NCI-H2171 (cell line): ENCODE measurements at places on chromosomes 7 and 10.

DNA sequence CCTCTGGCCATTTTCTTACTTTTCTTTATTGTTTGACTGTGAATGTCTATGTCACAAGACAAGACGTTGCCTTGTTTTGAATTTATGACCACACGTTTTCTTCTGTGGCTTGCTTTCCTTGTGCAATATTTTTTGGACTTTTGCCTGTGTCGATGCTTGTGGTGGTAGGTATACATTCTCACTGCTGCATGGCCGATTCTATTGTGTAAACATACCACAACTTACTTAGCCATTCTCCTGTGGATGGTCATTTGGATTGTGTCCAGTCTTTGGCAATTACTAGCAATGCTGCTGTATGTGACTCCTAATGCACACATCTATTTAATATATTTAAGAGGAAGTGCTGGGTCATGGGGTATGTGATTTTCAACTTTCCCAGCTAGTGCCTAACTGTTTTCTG lies 18.0 kb upstream of the DLG5 start:
- DNase-seq = no peak

- DNase-seq = no peak
These were observed 565.2 kb downstream of the SDK1 start for GRCh38 chr7:3866277-3866676.

DNA sequence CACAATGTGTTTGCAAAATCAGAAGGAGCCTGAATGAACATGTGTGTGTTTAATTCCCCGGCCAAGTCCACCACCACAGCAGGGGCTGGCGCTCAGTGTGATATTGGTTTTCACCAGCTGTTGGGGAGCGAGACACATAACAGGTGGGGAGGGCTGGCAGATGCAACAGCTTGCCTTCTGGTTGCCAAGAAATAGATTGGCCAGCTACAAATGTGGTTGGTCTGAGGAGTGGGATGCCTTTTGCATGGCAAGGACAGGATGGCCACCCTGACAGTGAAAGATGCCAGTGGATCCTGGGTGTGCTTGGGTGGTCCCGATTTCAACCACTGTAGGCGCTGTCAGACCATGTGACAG lies 292.5 kb upstream of the FZD8 start:
- DNase-seq = peak; percentile 76

DNA sequence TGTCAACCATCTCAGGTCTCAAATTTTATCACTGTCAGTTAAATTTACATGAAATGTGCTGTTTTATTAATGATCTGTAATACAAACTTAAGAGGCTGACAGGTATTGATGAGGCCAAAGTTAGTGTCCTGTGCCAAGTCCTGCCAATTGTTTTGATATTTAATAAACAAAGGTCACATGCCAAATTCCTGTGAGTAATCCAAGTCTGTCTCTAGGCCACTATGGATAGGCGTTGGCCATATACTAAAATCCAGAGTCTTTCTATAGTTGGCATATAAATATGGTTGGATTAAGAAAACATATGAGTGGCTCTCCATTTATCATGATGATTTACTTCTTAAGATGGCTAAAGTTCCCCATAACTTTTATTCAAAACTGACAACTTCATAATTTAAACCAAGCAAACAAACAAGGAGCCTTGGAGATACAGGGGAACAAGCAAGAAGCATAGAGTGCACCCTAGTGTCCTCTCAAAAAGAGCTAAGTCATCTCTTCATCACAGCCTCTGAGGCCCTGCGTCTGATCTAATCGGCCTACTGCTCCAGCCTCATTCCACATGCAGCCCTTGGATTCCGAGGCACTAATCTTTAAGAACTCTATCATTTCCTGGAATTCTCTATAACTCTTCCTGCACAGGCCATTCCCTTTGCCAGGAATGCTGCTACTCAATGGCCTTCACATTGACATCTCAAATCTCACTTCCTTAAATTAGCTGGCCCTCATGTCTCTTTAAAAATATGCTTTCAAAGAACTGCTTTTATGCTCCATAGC lies 32.7 kb upstream of the NRCAM start:
- DNase-seq = no peak

- no peak for DNase-seq
These were observed 18.5 kb upstream of the SAR1A start for GRCh38 chr10:70188768-70189167.

DNA sequence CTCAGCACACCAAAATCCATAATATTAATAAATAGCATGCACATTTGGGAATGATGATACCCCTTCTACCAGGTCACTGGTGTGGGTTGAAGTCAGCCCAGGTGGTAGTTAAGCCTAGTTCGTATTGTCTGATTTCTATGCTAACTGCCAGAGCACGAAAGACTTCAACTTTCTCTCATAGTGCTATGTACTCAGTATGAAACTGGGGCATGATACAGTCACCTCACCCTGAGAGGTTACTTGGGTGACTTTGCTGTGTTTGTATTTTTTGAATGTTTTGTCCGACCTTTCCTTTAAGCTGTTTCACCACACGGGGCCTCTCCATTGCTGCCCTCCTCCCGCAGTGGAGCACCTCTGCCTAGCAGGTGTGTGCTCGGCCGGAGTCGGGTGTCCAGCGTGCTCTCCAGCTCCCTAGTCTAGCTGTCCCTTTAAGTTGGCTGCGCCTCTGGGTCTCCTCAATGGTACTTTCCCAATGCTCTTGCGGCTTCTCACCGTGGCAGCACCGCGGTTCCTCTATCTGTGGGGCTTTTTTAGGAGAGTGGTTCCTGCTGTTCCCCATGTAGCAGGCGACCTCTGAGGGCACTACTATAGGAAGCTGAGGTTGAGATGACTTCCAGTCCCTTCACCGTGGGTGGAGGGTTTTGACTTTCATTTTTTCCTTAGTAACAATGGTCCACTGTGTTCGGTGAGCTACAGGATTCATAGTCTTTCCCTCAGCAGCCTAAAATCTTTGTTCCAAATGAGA lies 524.0 kb upstream of the PFKP start:
- DNase-seq = no peak

DNA sequence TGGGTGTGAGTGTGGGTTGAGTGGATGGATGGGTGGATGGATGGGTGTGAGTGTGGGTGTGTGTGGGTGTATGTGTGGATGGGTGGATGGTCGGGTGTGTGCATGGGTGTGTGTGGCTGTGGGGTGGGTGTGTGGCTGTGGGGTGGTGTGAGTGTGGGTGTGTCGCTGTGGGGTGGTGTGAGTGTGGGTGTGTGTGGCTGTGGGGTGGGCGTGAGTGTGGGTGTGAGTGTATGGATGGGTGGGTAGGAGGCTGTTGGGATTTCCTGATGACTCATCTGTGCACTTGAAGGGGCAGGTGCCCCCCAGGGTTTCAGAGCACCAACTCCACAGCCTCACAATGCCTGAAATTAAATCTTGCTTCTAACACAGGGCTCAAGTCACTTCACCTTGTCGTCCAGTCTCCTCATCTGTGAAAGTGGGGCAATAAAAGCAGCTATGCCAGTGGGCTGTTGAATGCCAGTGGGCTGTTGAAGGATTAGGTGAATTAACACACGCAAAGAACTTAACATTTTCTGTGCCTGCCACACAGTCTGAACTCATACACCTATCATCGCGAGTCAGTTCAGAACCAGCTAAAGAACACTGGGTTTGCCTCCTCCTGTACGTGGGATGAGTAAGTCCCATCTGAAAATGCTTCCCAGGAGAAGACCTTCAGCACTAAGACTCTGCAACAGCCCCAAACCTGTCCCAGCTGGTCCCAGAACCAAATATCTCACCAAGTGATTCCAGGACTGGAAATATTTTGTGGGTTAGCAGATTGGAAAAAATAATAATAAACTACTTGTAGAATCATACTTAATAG lies 32.0 kb downstream of the SFMBT2 start:
- no peak for DNase-seq

GRCh38 chr7:98978672-98979071 lies 100.3 kb downstream of the TRRAP start:
- DNase-seq = no peak

- DNase-seq = no peak
These were observed 300.0 kb upstream of the SP8 start for GRCh38 chr7:21086688-21087087.

- DNase-seq = no peak
These were observed 12.4 kb downstream of the DYNC1I1 start for GRCh38 chr7:95784796-95785195.

GRCh38 chr7:130914554-130915294 lies 180.7 kb upstream of the KLF14 start:
- DNase-seq = no peak

DNA sequence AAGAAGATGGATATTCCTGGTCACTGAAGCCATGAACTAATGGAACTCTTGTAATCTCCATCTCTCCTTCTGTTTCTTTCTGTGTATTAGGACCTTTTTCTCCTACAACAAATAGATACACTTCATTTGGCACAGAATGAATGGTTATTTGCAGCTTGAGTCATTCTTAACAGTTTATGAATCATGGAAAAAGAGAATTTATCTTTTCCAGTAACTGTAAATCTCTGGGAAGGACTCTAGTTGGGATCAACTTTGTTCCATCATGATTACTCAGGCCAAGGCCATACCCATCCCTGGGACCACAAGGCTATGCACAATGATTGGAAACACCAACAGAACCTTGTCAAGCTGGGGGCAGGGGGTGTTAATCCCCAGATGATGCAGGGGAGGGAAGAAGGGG lies 36.1 kb upstream of the MDFIC start:
- no peak for DNase-seq

GRCh38 chr10:33913194-33913593 lies 578.7 kb upstream of the NRP1 start:
- no peak for DNase-seq

- no peak for DNase-seq
These were observed 584.0 kb upstream of the MKI67 start for GRCh38 chr10:128710098-128710797.

GRCh38 chr7:26198133-26198780 lies 2.3 kb downstream of the HNRNPA2B1 start:
- DNase-seq = no peak

GRCh38 chr7:39073432-39073831 lies 95.7 kb downstream of the POU6F2 start:
- DNase-seq = no peak

DNA sequence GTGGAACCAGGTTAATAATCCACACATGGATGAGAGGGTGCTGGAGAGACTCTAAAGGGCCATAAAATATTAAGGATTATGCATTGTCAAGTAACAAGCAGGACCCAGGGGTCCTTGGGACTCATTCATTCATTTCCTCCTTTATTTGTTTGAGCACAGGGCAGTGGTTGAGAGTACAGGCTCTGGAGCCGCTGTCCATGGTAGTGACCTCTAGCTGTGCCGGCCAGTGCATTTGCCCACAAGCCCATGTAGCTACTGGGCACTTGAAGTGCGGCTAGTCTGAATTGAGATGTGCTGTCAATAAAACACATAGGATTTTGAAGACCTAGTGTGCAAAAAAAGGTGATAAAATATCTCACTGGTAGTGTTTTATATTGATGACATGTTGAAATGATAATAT lies 137.6 kb downstream of the C10orf105 start:
- no peak for DNase-seq

DNA sequence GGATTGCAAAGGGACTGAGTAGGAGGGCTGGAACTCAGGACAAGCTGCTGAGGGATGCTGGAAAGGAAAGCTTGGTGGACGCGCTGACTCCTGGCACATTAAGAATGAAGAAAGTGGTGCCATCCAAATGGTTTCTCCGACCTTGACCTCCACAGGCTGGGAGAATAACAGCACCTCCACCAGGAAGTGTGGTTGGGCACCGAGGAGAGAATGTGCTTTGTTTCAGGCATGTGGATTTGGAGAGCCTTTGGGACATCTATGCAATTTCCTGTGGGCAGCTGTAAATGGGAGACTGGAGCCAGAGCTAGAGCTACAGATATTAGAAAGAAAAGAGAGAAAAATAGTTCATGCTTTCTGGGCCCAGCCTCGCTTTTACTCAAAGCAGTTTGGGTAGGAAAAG lies 29.8 kb upstream of the HABP2 start:
- no peak for DNase-seq

GRCh38 chr10:5490032-5490431 lies 9.3 kb downstream of the CALML5 start:
- no peak for DNase-seq

GRCh38 chr7:2523461-2523936 lies 3.9 kb downstream of the LFNG start:
- peak; percentile 54 for DNase-seq

- DNase-seq = no peak
These were observed 325.6 kb upstream of the KAT6B start for GRCh38 chr10:74500816-74501215.

GRCh38 chr7:115864082-115864481 lies 166.5 kb downstream of the TFEC start:
- no peak for DNase-seq

GRCh38 chr10:112653215-112653614 lies 206.2 kb downstream of the VTI1A start:
- no peak for DNase-seq

DNA sequence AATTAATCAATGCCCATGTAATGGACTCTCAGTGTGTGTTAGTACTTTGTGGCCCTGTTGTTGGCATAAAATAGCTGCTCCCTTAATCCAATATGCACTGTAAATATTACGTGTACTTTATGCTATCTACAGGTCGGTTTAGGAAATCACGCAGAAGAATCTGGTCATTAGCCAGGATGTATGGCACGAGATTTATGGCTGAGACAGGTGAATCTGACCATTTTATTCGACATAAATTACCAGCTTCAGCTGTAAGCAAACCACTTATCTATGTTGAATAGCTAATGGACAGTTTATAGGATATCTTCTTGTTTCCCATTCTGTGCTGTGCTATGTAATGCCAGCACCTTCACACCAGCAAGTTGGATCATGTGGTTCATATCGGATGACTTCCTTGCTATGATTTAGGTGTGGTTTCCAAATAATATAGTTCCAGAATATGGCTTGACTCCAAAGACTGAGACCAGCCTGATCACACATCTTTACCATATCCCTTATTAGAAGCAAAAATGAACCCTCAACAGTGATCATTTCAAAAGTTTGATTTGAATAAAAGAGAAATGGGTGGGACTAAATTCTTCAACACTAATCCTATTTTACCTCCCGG lies 301.4 kb downstream of the AHR start:
- no peak for DNase-seq

- DNase-seq = no peak
These were observed 11.0 kb downstream of the RASGEF1A start for GRCh38 chr10:43255634-43256431.

GRCh38 chr7:137919987-137920386 lies 73.2 kb upstream of the DGKI start:
- DNase-seq = no peak
